ENCODE measurements at places on chromosomes 7 and 10. TPM values are rescaled to one million over a fixed set of nuclear protein-coding genes. Genes with fewer than 3 reads are reported as not detected.
A peak's percentile ranks its signal among the peaks of the same experiment; 100 is the strongest.

DNA sequence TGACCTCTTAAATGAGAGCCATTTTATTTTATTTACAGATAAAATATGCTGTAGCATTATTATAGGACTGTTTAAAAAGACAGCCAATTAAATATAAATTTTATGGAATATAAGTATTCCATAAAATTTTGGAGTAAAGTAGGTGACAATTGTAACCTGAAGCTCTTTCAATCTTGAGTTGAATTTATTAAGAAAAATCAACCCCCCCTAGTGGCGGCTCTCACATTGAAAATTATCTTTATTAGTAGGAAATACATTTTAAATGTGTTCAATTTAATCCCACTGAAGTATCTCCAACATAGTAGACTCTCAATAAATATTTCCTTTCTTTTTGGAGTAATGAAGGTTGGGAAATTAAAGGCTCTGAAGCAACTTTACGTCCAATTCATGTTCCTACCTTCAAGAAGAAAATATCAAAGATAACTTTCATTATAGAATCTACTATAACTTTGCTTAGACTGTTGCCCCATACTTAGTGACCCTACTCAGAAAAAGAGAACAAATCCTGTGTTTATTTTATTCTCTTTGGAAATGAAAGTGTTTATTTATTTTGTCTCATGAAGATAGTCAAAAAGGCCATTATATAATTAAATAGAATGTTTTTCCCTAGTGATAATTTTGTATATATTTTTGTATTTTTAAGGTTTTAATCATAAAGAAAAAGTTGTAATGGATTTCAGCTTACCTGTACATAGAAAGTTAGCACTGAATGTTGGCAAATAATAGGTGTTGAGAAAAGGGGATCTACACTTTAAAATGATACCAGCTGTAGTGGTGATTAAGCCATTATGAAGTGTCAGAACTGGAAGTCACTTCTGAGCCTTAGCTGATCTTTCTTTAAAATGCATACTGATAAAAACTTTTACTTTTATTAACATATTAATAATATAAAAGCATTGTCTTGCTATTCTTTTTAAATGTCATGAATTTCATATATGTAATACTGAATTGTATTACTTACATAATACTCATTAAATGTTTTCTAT, 3.3 kb downstream of the AHR start:
- H3K27me3 ChIP-seq = no peaks in the 10 kb centered on the region
- H3K36me3 ChIP-seq = no peaks in the 10 kb centered on the region
- peak overlapping the region; percentile 93 for H3K4me3 ChIP-seq
- peaks cover 83% of the 10 kb centered on the region for H3K4me1 ChIP-seq

- H3K27me3 ChIP-seq = peaks cover 100% of the 10 kb centered on the region
- DNase-seq = no peak
- no peak overlapping the region for H3K4me3 ChIP-seq
- H3K36me3 ChIP-seq = no peaks in the 10 kb centered on the region
- H3K4me1 ChIP-seq = peaks cover 5% of the 10 kb centered on the region
Measured at GRCh38 chr7:23462846-23463245, 7.4 kb downstream of the IGF2BP3 start.

ANKRD7 gene
- 1.1 TPM for total RNA-seq

GRCh38 chr7:141452911-141453310, 98.3 kb upstream of the AGK start:
- H3K27ac ChIP-seq = no peak overlapping the region
- no peak for DNase-seq
- H3K27me3 ChIP-seq = no peaks in the 10 kb centered on the region
